ENCODE measurements at places on chromosomes 2 and 18.

DNA sequence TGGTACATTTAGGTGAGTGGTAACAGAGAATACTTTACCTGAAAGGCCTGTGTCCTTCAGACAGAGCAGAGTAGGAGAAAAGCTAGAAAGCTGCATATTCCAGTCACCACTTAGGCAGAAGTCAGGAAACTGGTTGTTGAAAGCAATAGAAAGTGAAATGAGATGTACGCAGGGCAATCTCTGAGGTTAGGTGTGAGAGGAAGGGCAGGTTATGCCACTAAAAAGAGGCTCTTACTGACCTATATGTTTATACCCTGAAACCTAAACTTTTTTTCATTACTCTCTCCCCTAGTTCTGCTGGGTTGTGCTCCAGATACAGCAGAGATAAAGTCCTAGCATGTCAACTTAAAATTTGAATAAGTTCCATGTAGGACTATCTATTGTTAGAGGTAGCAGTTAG lies 93.5 kb downstream of the COX7A2L start:
- DNase-seq: no peak

GRCh38 chr2:76930056-76930744 lies 592.0 kb downstream of the LRRTM4 start:
- no peak for DNase-seq

GRCh38 chr18:63823516-63824219 lies 48.5 kb downstream of the SERPINB7 start:
- no peak for DNase-seq

DNA sequence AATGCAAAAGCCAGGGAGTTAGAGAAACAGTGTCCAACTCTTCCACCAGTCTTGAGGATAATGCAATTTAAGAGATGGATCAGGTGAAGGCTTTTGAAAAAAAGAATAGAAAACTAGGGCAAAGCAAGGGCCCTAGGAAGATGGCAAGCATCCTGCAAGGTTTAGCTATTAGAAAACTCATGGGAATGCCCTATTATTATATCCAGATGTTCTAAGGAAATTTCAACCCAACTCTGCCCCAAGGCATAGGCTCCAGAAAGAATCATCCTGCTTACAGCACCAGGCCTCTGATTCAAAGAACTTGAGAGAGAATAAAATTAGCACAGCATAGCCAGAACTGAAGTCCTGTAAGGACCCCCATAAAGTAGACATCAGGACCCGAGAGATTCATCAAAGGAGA lies 68.1 kb downstream of the EN1 start:
- DNase-seq: no peak

- no peak for DNase-seq
Observed at GRCh38 chr18:31973929-31974546, 31.1 kb upstream of the TRAPPC8 start.

GRCh38 chr2:5913711-5914395 lies 221.7 kb downstream of the SOX11 start:
- no peak for DNase-seq

DNA sequence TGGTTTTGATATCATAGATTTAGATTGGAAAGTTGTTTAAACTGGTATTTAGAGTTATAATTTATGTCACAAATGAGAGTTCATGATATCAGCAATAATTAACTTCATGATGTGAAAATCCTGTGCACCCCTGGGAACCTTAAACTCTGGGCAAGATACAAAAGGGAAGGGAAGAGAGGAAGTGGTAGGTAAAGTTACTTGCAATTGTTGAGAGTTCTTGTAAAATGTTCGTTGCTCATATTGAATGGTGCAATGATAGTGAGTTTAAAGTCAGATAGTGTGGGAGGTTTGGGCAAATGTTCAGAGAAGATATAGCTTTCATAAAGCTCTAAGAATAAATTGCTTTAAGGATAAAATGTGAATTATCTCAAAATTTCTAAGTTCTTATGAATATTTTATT lies 75.4 kb downstream of the SP110 start:
- DNase-seq: no peak

DNA sequence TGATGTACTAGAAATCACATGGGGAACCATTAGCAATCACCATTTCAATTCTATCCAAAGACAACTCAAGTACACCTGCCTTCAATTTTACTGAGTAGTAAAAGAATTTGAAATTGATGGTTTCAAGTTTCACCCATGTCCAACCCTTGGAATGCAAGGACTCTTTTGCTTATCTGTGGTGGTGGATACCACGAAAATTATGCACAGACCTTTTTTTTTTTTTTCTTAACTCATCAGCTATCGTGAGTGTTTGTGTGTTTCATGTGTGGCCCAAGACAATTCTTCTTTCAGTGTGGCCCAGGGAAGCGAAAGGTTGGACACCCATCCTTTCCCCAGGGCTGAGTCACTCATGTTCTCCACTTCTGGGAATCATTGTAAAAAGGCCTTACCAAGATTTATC lies 23.1 kb downstream of the ID2 start:
- DNase-seq: no peak

DNA sequence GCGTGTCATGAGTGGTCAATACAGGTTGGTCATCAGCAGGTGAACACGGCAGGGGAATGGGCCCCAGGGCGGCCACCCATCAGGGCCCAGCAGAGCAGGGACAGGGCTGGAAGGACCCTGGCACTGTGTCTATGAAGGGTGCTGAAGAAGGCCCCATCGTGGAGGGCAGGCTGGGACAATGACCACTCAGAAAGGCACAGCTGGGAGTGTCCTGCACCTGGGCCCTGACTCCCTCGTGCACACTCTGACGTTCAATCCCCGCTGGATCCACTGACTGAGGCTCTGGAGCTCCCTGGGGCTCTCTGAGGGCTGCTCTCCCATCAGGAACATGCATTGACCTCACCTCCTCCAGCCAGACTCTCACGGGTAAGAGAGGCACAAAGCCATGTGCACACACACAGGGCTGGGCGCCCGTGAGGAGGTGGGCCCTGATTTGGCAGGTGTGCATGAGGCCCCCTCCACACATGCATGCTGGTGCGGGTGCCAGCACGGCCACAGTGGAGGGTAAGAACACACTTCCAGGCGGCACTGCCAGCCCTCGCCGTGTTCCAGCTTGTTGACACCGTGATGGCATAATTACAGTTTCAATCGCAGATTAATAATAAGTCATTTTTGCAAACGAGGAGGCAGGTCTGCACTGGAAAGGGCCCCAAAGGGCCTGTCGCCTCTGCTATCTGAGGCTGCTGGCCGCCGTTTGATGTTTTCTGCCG lies 58.5 kb downstream of the SMAD7 start:
- DNase-seq: peak; percentile 97

GRCh38 chr2:48589170-48589767 lies 28.4 kb upstream of the GTF2A1L start:
- DNase-seq: peak; percentile 47

- DNase-seq: no peak
Observed at GRCh38 chr18:35697869-35698268, 116.3 kb downstream of the GALNT1 start.

DNA sequence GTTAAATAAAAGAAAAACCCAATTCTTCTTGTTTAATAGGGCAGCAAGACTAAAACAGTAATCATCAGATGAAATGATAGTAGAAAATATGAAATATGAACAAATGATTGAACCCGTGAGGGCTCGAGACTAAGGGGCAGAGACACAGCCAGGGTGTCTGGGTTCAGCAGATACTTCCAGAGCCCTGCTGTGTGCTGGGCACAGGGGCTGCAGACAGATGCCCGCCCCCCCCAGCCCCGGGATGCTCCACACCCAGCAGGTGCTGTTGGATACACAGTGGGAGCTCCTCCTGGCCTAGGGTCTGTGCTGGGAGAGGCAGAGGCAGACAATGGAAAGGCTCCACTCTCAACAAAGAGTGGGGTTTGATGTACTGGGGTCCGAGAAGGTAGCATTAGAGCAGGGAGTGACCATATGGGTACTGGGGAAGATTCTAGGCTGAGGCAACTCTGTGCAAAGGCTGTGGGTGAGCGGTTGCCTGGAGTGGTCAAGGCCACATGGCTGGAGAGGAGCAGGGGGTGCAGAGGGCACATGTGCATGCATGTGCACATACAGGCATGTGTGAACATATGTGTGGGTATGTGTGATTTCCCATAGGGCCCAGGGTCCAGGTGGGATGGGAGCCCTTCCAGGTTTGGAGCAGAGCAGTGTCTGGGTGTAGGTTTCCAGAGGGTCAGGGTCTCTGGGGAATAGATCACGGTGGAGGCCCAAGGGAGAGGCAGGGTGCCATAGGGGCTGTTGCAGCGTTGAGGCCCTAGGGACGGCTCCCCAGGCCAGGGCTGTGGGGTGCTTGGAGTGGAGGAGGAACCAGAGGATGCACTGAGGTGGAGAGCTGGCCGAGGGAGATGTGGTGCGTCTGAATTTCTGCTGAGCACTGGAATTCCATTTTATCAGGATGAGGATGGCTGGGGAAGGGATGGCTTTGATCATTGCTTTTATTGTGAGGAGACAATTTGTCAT lies 36.7 kb downstream of the LDLRAD4 start:
- DNase-seq: no peak

DNA sequence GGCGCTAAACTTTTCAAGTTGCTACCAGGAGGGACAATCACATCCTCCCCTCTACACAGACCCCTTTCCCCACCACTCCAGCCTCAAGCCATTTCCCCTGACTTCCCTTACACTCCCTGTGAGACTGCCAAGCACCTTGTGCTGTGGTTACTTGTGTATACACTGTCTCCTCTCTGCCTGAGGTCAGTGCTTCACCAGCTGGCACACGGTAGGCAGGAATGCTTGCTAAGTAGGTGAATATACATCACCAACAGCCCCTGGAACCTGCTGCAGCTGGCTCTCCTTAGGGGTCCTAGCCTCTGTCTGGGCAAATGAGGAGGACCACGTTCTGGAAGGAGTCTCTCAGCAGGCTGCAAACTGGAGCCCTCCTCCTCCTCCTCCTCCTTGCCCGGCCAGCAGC lies 38.3 kb upstream of the ACAA2 start:
- no peak for DNase-seq

GRCh38 chr2:126431136-126431535 lies 224.8 kb upstream of the GYPC start:
- no peak for DNase-seq

DNA sequence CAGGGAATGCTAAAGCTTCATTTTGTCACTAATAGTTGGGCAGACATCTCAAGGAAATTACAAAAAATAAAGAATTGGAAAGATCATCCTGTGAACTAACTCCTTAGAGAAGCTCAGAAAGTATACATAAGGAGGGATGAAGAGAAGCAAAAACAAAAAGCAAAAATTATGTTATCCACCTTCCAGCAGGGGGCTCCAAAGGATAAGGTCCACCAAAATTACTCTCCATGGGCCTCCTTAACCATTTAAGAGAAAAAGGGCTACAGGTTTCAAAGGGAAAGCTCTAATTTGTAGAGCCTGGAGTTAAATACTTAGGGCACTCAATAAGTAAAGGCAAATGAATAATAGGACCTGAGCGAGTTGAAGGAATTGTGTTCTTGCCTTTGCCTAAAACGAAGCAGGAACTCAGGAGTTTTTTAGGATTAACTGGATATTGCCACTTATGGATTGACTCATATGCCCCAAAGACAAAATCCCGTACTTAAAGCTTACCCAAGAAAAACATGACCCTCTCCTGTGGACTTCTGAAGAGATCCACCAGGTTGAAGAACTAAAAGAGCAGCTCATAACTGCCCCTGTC lies 1167.9 kb downstream of the DSC3 start:
- peak; percentile 51 for DNase-seq

- no peak for DNase-seq
Observed at GRCh38 chr2:7012141-7012764, 95.0 kb downstream of the RNF144A start.
